Stimulated activated CD4-positive, alpha-beta T cell treated with anti-CD3 and anti-CD28 coated beads, Interleukin-15, amount 100 ng/mL, for 48 hours (primary cell): ENCODE measurements at places on chromosomes 5 and 9.

GRCh38 chr5:31854181-31855133, 215.5 kb downstream of the PDZD2 start:
- DNase-seq: no peak

DNA sequence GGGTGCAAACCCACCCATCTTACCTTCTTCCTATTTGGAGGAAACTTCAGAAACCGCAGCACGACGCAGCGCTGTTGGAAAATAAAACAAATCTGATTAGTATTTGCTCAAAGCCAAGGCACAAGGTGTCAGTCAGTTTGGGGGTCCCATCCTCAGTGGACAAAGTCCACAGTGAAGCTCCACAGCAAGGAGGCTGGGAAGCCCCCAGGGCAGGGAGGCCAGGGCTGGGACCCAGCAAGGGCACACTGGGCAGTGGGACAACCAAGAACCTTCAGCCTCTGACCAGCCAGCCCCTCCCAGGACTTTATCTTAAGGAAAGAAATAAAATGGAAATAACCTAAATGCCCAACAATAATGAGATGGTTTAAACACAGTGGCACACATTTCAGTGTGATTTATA, 11.3 kb downstream of the IPPK start:
- DNase-seq: no peak

GRCh38 chr5:172591636-172592035, 49.4 kb upstream of the NEURL1B start:
- DNase-seq: no peak

DNA sequence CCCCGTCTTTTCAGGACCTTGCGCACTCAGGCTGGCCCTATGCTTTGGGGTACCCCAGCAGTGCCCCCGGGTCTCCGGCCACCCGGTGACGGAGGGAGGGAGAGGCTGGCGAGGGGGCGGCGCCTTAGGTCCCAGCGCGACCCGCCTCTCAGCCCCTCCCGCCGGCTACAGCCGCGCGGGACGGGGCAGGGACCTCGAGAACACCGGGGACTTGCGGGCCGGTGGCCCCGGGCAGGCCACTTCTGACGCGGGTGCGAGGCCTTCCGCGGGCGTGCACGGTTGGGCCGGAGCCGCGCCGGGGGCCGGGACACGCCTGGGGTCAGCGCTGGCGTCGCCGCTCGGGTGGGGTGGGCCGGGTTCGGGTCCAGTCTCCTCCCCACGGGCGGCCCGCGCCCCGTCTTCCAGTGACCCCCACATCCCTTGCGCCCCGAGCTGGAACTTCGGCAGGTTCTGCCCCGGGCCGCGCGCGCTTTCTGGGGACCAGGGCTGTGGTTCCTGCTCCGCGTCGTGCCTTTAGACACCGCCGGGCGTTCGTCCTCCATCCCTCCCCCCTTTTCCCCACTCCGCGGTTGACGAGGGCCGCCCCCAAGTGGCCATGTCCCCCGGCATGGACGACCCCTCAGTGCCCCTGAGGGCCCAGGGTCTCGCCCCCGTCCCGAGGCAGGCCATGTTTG, 3.8 kb upstream of the SQSTM1 start:
- no peak for DNase-seq

DNA sequence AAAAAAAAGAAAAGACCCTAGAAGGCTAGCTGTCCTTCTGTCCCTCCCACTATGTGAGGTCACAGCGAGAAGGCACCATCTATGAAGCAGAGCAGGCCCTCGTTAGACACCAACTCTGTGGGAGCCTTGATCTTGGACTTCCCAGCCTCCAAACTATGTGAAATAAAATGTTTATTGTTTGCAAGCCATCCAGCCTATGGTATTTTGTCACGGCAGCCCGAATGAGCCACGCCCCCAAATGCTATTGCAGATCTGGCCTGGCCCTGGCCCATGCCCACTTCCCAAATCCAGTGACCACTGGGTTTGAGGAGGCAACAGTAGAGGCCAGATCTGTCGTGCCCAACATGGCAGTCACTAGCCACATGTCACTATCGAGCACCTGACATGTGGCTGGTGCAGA, 10.8 kb downstream of the STK10 start:
- no peak for DNase-seq

DNA sequence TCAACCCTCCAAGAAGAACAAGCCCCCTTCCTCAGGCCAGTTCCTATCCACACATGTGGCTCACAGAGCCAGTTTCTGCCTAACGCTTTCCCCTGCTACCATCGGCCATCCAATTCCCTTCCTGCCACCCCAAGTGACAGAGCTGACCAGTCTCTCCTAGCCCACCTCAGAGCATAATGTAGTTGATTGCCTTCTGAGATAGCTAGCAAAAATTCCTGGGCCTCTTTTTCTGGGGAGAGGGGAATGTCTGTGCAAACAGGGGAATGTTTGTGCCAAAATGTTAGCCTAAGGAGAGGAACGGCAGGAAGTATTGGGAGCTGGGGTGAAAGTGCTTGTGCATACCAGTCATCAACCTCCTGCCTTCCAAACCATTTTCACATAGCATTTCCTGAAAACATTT, 157.0 kb downstream of the PJA2 start:
- DNase-seq: no peak

DNA sequence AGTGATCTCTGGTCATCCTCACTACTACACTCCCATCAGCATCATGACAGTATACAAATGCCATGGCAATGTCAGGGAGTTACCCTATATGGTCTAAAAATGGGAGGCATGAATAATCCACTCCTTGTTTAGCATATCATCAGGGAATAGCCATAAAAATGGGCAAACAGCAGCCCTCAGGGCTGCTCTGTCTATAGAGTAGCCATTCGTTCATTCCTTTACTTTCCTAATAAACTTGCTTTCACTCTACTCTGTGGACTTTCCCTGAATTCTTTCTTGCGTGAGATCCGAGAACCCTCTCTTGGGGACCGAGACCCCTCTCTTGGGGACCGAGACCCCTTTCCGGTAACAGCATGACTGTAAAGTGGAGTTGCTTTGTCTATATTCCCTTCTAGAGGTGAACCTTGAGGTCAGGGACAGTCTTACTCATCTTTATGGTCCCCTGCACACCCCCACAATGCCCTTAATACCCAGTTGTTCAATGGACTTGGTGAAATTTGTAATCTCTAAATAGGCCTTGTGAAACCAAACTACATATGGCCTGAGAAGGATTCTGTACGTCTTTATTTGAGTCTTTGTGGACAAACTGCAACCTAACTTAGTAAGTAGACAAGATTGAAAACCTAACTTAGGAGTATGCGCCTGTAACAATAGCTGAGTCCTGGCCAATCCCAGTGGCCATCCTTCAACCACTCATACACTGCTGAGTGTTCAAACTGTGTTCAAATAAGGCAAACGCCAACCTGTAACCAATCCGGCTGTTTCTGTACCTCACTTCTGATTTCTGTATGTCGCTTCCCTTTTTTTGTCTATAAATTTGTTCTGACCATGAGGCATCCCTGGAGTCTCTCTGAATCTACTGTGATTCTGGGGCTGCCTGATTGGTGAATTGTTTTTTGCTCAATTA, 32.3 kb upstream of the UBTD2 start:
- DNase-seq: no peak

GRCh38 chr9:109745335-109746283, 34.4 kb upstream of the PALM2AKAP2 start:
- DNase-seq: no peak

DNA sequence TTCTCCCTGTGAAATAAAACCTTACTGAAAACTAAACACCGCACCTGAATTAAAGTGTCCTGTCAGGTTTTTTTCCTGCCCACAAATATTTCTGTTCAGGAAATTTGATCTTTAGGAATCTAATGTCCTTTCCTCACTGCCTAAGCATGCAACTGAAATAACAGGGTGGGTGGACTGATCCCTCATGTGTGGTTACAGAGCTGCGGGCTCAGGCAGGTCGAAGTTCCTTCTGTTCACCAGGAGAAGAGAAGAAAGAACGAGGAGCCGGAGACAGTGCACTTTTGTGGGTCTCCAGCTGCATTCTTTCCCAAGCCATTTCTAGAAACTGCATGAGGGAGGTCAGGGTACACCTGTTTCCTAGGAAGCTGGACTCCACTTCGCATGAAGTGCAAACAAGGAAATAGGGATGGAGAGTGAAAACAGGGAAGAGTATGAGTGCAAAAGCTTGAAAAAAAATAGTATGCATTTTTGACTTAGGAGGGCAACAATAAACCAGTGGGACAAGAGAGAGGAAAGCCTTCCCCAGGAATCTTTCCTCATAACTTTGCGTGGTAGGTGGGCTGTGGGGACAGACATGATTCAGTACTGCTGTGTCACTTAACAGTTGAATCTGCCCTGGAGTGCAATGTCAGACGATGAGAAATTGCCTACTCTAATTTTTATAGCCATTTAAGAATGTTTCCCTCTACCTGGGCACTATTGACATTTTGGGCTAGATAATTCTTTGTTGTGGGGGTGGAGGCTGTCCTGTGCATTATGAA, 60.3 kb downstream of the GCNT1 start:
- no peak for DNase-seq

DNA sequence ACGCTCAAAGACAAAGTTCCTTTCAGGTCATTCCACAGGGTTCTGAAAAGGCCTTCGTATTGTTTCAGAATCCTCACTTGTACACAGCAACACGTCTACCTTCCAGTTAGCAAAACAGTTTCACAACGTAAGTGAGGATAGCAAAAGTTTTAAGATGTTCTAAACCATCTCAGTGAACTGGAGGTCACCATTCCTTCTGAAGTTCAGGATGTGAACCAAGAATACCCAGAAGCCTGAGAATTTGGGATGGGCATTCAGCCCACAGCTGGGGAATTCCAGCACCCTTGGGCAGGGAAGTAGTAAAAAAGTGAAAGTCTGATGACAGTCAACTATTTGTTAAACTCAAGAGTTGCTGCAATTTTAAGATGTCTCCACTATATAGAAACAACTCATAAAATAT, 224.5 kb downstream of the BNC2 start:
- DNase-seq: no peak

DNA sequence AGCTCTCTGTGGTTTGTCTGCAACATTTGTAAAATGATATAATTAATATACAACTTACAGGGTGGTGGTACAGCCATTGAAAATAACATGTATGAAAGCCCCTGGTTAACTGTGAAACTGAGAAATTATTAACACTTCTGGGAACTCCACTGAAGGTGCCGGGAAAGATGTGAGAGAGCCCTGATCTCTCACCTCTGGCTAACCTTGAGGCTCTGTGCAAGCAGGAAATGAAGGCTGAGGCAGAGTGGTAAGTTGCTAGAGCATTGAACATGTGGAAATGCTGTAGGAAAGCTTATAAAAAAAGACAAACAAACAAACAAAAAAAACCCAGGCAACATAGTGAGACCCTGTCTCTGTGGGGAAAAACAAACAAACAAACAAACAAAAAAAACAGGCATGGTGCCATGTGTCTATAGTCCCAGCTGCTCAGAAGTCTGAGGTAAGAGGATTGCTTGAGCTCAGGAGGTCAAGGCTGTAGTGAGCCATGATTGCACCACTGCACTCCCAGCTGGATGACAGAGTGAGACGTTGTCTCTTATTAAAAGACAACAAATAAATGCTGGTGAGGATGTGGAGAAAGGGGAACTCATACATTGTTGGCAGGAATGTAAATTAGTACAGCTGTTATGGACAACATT, 7.5 kb downstream of the CATSPER3 start:
- no peak for DNase-seq

GRCh38 chr5:151164687-151165392, 7.3 kb upstream of the ANXA6 start:
- peak; percentile 78 for DNase-seq

GRCh38 chr9:115717298-115717697, 436.3 kb upstream of the PAPPA start:
- DNase-seq: no peak

- DNase-seq: no peak
Measured at GRCh38 chr5:116395631-116396203, 178.9 kb downstream of the SEMA6A start.

DNA sequence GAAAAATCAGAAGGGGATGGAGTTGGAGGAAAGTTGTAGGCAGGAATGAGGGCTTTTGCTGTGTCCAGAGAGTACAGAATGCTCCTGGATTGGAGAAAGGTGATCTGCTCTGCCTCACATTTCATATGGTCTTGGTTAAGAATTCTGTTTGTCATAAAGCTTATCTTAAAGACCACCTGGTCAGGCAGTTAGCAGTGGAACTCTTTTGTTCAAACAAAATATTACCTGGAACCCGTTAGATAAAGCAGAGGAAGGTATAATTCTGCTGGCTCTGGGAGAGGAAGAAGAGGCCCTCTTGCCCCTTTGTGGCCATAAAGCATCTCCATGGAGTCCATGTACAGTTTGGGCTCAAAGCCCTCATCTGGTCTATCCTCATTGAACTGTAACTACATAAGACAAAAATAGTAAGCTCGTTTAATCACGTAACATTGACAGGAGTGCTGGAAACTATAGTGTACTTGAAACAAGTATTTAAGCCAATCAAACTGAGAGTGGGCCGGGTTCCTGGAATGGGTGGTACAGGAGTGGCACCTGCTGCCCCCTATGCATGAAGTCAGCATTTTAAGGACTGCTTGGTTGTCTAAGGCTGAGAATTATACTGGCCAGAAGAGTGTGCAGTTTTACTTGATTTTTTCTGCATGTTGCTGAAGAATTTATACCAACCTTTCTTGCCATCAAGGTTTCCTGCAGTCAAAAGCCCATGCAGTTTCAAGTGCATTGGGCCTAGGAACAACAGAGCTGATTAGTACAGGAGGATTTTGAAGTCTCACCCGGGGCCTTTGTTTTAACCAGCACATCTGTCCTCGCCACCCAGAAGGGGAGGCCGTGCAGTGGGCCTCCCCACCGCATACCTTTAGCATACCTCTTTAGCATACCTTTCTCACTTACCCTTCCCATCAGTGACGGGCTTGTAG, 39.9 kb downstream of the STXBP1 start:
- DNase-seq: no peak

GRCh38 chr5:99706160-99706559, 777.4 kb upstream of the CHD1 start:
- no peak for DNase-seq

DNA sequence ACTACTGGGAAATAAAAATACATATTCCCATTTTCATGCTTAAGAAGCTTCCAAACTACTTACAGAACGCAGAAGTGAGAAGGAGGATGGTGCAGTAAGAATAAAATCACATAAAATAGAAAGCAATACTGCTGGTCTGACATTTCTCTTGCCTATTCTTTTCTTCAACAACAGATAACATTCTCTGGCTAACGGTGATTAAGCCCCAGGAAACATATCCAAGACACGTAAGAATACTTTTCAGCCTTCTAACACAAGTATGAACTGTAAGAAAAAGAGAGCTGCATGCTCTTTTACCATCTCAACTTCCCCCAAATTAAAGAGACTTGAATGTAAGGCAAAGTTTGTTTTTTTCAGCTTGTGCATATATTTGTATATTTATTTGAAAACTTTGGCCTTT, 156.1 kb upstream of the TARS1 start:
- DNase-seq: no peak
